ENCODE measurements at places on chromosomes 4 and X.

DNA sequence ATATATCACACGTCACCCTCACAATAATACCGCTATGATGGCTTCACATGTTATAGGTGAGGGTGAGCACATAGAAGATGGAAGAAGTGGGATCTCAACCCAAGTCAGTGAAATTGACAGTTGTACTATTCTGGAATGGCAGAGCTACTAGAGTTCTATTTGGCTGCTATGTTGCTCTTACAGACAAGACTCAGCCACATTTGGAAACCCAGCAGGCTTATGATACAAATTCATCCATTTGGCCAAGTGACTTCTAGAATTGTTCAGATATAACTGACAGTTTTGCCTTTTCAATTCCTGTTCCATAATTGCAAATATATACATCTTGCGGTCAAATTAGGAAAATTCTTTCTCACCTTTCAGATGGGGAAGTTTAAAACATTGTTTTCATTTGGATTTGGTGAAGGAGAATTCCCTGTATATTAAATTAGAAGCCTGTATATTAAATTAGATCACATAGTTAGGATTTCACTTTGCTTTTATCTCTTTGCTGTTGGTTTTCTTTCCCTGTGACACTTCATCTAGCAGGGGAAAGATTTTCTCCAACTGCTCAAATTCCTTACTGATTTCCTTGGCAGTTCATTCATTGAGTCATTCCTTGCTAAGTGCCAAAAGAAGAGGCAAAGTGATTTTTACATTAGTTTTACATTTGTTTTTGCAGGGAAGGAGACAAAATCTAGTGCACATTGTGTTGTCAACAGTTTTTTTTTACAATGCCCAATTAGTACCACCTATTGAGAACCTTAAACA, 120.6 kb upstream of the TBC1D9 start:
- no peak for DNase-seq

GRCh38 chr4:42480281-42480680, 83.0 kb downstream of the SHISA3 start:
- no peak for DNase-seq

- DNase-seq, result no peak
These were observed at the start of gene GDI1 for GRCh38 chrX:154436983-154437752. Gene GDI1, plus strand, starts transcription at chrX:154437154. Its CDS starts 101 bp downstream, at chrX:154437255.

GRCh38 chrX:15206306-15206705, 63.6 kb downstream of the ASB9 start:
- DNase-seq, result no peak

DNA sequence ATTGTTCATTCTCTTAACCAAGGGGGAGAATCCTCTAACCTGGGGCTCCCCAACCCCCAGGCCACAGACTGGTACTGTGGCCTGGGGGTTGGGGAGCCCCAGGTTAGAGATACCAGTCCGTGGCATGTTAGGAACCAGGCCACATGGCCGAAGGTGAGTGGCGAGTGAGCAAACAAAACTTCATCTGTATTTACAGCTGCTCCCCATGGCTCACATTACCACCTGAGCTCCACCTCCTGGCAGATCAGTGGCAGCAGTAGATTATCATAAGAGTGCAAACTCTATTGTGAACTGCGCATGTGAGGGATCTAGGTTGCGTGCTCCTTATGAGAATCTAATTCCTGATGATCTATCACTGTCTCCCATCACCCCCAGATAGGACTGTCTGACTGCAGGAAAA, 957.2 kb upstream of the PRKX start:
- DNase-seq, result no peak

DNA sequence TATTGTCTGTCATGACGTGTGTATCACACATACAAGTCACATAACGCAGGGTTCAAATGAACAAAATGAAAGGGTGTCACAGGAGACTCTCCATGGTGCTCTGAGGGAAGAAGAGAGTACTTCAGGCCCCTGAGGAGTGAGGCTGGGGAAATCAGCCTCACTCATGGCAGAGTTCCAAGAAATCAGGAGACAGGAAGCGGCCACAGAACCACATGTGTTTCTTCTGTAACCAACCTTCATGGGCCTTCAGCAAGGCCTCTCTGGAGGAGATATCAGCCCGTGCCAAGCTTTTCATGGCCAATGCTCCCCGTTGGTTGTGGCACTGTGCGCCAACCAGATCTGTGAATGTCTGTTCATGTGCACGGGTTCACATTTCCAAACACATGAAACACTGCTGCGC, 76.0 kb downstream of the NAT8L start:
- DNase-seq, result no peak

DNA sequence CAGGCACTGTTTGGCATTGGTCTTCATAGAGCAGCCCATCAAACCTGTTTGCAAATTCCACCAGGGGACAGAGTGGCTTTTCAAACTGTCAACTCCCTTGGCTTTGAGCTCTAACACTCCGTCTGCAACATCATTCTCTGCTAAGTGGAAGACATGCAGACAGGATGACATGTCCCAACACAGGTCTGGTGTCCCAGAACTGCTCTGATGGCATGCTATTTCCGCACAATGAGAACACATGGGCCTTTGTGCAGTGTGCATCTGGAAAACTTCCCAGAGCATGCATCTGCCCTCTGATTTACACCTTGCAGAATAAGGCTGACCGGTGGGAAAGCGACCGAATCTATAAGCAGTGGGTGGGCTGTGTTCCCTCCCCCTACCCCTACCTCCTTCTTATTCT, 212.8 kb upstream of the GYPA start:
- no peak for DNase-seq

DNA sequence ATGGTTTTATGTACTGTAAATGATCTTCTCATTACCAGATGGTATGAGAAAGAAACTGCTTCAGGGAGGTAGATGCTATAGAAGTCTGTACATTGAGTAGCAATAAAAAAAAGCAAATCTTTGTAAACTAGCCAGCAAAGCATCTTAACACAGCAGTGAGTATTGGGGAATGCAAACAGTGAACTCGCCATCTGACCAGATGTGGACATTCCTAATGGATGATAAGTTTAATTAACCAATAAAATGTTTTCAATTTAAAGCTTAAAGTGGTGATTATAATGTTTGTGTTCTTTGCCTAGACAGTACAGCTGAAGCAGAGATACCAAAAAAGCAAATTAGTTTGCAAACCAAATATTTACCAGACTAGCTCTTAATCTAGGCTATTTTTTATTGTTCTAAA, 1144.2 kb downstream of the FAT4 start:
- DNase-seq, result peak; percentile 4

DNA sequence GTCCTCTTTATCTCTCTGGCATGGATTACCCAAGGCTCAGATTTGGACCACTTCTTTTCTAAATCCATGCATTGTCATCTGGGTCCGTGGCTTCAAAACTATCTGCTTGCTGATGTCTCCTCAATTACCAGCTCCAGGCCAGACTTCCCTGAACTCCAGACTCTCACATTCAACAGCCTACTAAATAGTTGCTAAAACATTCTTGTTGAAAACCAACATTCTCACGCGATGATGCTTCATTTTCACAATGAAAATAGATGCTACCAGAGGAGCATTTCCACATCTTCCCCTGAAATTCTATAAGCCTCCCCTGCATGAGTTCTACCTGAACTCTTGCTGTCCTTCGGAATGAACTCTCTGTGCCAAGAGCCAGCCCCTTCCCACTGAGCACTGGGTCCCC, 5.2 kb upstream of the TLR6 start:
- no peak for DNase-seq

- no peak for DNase-seq
These were observed 24.1 kb downstream of the DCTD start for GRCh38 chr4:182893047-182893446.

GRCh38 chr4:147591106-147591505, 26.1 kb upstream of the TMEM184C start:
- DNase-seq, result no peak

DNA sequence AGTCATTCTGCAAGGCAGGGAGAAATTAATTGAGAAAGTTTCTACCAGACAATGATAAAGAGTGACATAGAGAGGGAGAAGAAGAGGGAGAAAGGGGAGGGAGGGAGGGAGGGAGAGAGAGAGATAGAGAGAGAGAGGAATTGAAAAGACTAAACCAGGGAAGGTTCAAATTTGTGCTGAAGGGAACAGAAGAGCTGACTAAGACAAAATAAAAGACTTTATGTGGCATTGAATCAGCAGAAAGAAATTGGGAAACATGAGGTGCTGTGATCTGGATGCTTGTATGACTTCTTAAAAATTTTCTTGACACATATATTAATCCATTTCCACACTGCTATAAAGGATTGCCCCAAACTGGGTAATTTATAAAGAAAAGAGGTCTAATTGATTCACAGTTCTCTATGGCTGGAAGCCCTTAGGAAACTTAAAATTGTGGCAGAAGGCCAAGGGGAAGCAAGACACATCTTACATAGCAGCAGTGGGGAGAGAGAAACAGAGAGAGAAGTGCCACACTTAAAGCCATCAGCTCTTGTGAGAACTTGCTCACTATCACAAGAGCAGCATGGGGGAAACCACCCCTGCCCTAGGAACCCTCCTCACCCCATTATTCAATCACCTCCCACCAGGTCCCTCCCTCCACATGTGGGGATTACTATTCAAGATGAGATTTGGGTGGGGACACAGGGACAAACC, 13.5 kb upstream of the CXCL6 start:
- no peak for DNase-seq

DNA sequence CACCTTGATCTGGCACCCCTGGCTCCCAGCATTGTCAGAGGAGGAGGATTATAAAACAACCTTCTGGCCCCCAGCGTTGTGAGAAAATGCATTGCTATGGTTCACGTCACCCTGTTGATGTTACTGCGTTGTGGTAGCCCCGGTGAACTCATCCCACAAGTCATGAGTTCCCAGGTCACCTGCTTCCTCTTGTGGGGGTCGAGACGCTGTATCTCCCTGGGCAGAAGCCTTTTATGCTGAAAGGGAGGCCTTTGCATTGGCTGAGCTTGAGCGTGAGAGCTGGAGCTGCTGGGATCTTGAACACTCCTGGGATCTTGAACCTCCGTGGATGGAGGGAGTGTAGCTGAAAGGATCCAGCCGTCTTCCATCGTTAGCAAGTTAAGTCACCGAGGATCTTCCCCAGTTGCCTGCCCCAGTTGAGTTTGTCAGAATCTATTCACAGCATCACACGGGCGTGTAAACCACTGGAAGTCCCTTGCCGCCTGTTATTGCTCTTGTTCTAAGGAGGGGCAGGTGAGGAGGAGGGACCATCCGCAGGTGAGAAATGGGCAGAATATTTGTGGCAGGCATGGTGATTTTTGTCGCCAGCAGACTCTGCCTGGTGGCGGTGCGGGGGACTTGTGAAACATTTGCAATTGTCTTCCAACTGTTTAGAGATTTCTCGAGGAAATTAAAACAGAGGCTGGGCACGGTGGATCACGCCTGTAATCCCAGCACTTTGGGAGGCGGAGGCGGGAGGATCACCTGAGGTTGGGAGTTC, 299.9 kb downstream of the ASMT start:
- no peak for DNase-seq

DNA sequence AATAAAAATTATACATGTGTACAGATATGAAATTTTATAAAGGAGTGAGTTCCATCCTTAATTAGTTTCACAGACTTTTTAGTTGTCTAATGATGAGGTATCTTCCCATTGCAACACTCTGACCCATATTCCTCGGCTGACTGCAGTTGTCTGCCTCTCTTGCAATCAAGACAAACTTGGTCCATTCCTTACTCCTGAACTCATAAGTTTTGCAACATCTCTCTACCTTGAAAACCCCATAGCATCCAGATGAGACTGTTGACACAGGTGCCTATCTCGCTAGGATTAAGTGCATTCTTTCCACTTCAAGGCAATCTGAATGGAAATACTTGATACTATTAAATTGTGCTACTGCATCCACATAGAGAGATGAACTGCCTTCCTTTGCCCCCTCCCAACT, 2.3 kb downstream of the XKRX start:
- no peak for DNase-seq

GRCh38 chr4:95124906-95125504, 367.2 kb downstream of the BMPR1B start:
- peak; percentile 61 for DNase-seq

DNA sequence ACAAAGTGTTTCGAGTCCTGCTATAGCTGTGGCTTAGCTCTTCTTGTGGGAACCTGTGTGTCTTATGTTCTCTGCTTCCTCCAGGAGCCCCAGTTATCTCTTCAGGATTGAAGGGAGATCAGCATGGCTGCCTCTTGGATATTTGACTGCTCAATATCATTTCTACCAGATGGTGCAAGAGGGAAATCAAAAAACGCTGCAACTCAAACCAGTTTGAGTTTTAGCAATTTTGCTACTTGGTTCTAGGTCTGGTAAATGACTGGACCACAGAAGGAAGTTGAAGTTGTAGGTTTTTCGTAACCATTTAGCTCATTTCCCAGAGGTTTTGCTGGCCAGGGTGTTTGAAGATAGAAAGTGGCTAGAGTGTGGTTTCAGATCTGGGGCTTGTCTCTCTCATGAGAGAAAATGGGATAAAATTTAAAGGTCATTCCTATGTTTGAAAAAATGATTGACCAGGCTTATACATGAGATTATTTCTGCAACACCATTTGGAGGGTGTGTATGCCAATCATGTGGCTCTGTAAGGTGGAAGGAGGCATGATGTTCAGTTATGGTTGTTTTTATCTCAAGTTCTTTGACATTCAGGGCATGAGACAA, 210.4 kb downstream of the SPRY1 start:
- DNase-seq, result no peak

DNA sequence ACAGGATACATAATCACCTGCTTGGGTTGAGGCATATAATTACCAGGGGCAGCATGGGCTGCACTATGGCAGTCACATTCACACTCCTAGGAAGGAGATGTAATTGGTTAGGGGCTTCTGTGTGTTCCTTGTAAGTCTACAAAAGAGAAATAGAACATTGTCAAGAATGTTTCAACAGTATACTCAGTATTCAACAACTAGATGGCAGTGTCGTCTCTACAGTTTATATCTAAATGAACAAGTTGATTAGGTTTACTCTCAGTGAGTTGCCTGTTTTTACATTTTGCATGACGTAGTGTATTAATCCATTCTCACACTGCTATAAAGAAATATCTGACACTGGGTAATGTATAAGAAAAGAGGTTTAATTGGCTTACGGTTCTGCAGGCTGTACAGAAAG, 50.5 kb upstream of the RAB33B start:
- DNase-seq, result no peak

GRCh38 chrX:24732766-24733500, 39.2 kb downstream of the POLA1 start:
- peak; percentile 52 for DNase-seq

DNA sequence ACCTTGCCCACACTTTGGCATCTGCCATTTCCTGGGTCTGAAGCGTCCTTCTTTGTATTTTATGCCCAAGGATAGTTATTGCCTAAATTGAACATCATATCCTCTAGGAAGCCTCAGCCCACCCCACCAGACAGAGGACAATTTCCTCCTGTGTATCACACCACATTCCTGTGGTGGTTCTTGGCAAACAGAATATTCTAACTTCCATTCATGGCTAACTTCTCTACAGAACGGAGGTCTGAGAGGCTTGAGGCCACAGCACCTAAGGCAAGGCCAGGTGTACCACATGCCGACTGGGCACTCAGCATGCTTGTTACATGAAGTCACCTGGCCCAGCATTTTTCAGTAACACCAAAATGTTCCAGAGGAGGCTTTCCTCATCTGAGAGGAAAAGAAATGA, 42.4 kb downstream of the CD99L2 start:
- DNase-seq, result no peak

GRCh38 chr4:114271031-114271430, 291.6 kb upstream of the ARSJ start:
- DNase-seq, result no peak

Data from LNCaP clone FGC (cell line).